Thyroid gland (tissue), 4 donors: ENCODE measurements at places on chromosomes 6 and 20. TPM values are rescaled to one million over a fixed set of nuclear protein-coding genes. Genes with fewer than 3 reads are reported as not detected.

DNA sequence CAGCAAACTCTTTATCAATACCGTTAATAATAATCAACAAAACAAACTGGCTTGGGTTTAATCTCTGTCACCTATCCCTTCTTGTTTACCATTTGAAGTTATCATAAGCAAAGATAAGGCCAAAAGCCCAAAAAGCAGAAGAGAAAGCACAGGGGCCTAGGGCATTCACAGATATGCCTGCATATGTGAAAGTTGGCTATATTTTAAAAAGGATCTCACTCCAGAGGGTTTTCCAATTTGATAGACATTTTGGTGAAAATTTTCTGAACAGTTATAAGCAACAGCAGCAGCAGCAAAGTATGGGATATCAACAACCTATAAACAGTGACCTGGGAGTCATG is 101.1 kb downstream of the ATXN1 start:
- H3K27ac ChIP-seq: no peak overlapping the region
- H3K27me3 ChIP-seq: no peaks in the 10 kb centered on the region
- no peak for DNase-seq
- no peak overlapping the region for H3K4me3 ChIP-seq

GRCh38 chr20:23090147-23090546 is 4.0 kb upstream of the CD93 start:
- no peak for DNase-seq
- no peaks in the 10 kb centered on the region for H3K4me1 ChIP-seq
- H3K36me3 ChIP-seq: no peaks in the 10 kb centered on the region
- no peak overlapping the region for H3K4me3 ChIP-seq
- no peaks in the 10 kb centered on the region for H3K27me3 ChIP-seq

The ACTR5 gene
- total RNA-seq: 9.9 TPM

The ACOT8 gene
- 36.3 TPM for total RNA-seq
